ENCODE measurements at places on chromosomes 2 and 18.
A peak's percentile ranks its signal among the peaks of the same experiment; 100 is the strongest.

DNA sequence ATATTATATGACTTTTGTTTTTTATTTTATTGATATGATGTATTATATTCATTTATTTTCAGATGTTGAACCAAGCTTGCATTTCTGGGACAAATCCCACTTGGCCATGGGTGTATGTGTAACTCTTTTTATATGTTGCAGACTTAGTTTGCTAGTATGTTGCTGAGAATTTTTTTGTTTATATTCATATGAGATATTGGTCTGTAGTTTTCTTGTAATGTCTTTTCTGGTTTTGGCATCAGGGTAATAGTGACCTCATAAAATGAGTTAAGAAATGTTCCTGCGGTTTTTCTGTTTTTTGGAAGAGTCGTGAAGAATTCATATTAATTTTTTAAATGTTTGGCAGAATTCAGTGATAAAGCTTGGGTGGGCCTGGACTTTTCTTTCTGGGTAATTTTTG lies 88.7 kb downstream of the ASB1 start:
- DNase-seq: no peak
- H3K27me3 ChIP-seq: no peaks in the 10 kb centered on the region
- H3K4me3 ChIP-seq: no peak overlapping the region
- no peaks in the 10 kb centered on the region for H3K4me1 ChIP-seq
- H3K36me3 ChIP-seq: peaks cover 26% of the 10 kb centered on the region

- H3K4me3 ChIP-seq: peak overlapping the region; percentile 76
- H3K27me3 ChIP-seq: peaks cover 42% of the 10 kb centered on the region
- DNase-seq: peak; percentile 62
- no peaks in the 10 kb centered on the region for H3K36me3 ChIP-seq
- no peak overlapping the region for H3K27ac ChIP-seq
- peaks cover 2% of the 10 kb centered on the region for H3K4me1 ChIP-seq
These were observed 369.1 kb downstream of the MTX2 start for GRCh38 chr2:176638167-176639015.

DNA sequence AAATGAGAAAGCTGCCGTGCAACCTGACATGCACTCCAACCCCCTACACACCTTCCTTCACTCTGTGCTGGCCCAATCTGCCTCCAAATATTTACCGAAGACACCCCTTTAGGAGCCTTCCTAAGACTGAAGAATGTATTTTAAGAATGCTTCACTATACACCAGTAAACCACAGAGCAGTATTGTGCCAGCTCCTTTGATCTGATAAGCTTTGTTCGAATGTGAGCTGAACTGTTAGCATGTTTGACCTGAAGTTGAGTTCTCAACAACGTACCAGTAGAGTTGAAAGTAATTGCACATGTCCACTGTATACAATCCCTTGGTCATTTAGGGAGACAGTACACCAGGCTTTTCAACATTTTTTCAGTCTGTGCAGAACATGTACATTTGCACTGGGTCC lies 259.2 kb downstream of the TGIF1 start:
- H3K4me1 ChIP-seq: peaks cover 2% of the 10 kb centered on the region
- no peak overlapping the region for H3K27ac ChIP-seq
- no peak overlapping the region for H3K4me3 ChIP-seq
- H3K27me3 ChIP-seq: peaks cover 6% of the 10 kb centered on the region

DNA sequence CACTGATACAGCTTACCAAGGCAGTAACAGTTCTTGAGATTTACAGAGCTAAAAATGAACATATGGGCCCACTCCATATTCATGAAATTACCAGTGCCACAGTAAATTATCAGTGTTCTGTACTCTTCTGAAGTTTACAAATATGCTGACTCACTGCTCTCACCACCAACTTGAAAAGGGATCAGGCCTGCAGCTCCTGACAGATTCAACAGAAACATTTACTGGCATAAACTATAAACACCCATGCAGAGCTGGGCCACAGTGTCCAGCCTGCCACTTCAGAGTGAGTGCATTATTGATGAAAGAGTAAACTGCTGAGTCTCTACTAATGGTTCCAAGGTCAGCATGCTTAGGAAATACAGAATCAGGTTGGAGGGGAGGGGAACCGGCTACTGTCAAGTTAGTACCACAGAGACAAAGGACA lies 83.1 kb downstream of the FARSB start:
- H3K4me3 ChIP-seq: no peak overlapping the region
- H3K36me3 ChIP-seq: no peaks in the 10 kb centered on the region
- no peak for DNase-seq
- no peaks in the 10 kb centered on the region for H3K27me3 ChIP-seq
- H3K4me1 ChIP-seq: peaks cover 9% of the 10 kb centered on the region

GRCh38 chr2:176099728-176100546 lies at the start of gene HOXD12:
HOXD12 (plus strand) TSS chr2:176099795; CDS start chr2:176099802, 7 bp downstream.
- H3K4me1 ChIP-seq: peaks cover 30% of the 10 kb centered on the region
- peaks cover 8% of the 10 kb centered on the region for H3K36me3 ChIP-seq
- DNase-seq: no peak

DNA sequence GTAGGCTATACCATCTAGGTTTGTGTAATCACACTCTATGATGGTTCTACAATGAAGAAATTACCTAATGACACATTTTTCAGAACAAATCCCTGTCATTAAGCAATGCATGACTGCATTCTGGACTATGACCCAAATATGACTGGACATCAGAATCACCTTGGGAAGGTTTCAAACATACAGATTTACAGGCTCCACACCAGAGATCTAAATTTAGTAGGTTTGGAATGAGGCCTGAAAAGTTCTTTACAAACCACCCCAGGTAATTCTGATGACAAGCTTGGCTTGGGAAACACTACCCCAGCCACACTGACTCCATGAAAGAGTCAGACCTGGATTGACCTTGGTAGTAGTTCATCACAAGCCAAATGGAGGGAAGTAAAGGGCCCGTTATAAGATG lies 52.2 kb upstream of the NFE2L2 start:
- H3K27ac ChIP-seq: no peak overlapping the region
- no peaks in the 10 kb centered on the region for H3K36me3 ChIP-seq
- H3K4me1 ChIP-seq: peaks cover 13% of the 10 kb centered on the region
- no peak overlapping the region for H3K4me3 ChIP-seq
- no peak for DNase-seq
- no peaks in the 10 kb centered on the region for H3K27me3 ChIP-seq

DNA sequence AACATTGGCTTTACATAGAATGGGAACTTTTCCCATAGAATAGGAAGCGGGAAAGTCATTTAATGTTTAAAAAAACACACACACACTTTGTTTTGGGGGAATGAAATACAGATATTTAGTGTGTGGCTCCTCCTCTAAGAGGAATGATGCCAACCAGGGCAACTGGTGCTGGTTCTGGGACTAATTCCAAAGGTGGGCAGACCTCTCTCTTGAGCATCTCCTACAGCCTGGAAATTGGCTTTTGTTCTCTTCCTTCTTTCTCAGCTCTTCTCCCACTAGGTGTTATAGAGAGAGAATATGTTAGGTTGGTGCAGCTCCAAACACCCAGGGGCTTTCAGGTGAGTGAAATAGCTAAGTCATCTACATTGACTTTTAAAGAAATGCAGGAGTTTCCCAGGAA lies 190.1 kb downstream of the RAD51AP2 start:
- H3K27me3 ChIP-seq: no peaks in the 10 kb centered on the region
- H3K4me3 ChIP-seq: no peak overlapping the region

GRCh38 chr2:239339726-239340601 lies 60.9 kb downstream of the HDAC4 start:
- H3K4me3 ChIP-seq: peak overlapping the region; percentile 16
- H3K27ac ChIP-seq: peak overlapping the region; percentile 81

GRCh38 chr2:216285701-216286100 lies 86.6 kb downstream of the MARCHF4 start:
- peaks cover 3% of the 10 kb centered on the region for H3K4me1 ChIP-seq
- no peak overlapping the region for H3K4me3 ChIP-seq
- no peak for DNase-seq
- H3K27me3 ChIP-seq: no peaks in the 10 kb centered on the region
- H3K36me3 ChIP-seq: no peaks in the 10 kb centered on the region

- peak overlapping the region; percentile 75 for H3K4me3 ChIP-seq
- peaks cover 31% of the 10 kb centered on the region for H3K4me1 ChIP-seq
- DNase-seq: no peak
- peak overlapping the region; percentile 79 for H3K27ac ChIP-seq
- H3K27me3 ChIP-seq: no peaks in the 10 kb centered on the region
These were observed 484 bp downstream of the ABCB6 start for GRCh38 chr2:219218217-219218731.

DNA sequence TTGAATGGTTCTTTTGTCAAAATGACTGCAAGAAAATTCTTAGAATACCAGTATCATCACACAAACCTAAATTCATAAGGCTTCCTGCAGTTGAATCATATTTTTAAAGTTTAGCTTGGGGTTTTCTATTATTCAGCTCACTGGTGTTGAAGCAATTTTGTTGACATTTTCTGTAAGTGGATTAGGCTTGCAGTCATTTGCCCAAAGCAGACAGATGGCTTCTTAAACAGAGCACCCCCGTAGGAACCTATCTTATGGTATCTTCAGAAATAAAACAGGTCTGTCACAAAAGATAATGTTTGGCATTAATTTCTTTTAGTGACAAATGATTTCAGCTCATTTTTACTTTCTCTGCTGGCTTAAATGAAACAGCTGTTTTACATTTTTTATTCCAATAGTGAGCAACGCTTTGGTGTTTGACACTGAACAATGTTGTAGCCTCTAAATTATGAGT lies 331.1 kb downstream of the PLCL1 start:
- DNase-seq: no peak
- no peak overlapping the region for H3K27ac ChIP-seq
- H3K4me1 ChIP-seq: no peaks in the 10 kb centered on the region
- H3K4me3 ChIP-seq: no peak overlapping the region
- no peaks in the 10 kb centered on the region for H3K27me3 ChIP-seq
- H3K36me3 ChIP-seq: peaks cover 18% of the 10 kb centered on the region

DNA sequence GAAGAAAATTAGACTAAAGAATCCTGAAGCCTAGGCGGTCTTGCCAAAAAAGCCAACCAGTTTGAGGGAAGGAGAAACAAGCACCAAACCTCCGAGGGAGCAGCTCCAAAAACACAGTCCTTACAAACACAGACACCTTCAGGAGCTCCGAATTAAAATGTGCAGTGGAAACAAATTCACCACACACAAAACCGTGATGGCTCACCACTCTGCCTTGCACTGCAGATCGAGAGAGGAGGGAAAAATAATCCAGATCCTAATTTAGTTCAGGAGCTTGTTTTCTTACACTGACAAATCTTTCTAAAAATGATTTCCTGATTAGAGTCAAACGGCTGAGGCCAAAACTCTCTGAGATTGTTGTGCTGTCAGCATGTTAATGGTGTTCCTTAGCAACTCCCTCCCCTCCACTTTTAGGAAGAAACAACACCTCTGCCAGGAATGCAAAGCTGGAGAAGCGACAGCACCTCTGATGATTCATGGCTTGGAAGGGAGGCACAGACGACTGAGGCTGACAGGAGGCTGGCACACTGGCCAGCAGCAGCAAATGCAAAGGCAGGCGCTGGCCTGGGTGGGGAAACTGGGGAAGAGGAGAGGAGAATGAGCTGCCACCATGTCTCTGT lies 249.4 kb upstream of the KLHL29 start:
- no peak overlapping the region for H3K4me3 ChIP-seq
- H3K4me1 ChIP-seq: no peaks in the 10 kb centered on the region
- no peak for DNase-seq
- H3K36me3 ChIP-seq: no peaks in the 10 kb centered on the region
- no peak overlapping the region for H3K27ac ChIP-seq

DNA sequence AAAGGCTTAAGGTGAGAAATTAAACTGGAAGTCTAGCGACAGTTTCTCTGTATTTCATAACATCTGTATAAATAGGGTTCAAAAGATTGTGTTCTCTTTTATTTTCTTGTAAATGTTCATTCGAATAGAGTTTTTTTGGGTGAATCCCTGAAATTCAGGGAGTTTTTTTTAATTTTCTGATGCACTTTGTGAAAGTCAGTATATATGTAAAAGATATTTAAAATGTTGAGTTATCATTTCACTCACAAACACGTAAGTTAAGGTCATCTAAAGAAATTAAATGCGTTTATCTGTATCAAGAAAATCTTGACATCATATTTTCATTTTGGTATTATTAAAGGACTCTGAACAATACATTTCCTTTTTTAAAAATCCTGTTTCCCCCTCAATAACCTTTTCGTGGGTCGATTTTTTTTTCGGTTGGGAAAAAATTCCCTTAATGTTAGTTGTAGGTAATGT lies 3.4 kb downstream of the SP9 start:
- DNase-seq: no peak
- peaks cover 6% of the 10 kb centered on the region for H3K36me3 ChIP-seq
- H3K4me3 ChIP-seq: no peak overlapping the region
- H3K27me3 ChIP-seq: peaks cover 35% of the 10 kb centered on the region
- H3K4me1 ChIP-seq: peaks cover 48% of the 10 kb centered on the region

GRCh38 chr2:172516299-172516698 lies 39.6 kb upstream of the PDK1 start:
- peaks cover 41% of the 10 kb centered on the region for H3K36me3 ChIP-seq
- no peak for DNase-seq
- no peaks in the 10 kb centered on the region for H3K27me3 ChIP-seq
- peaks cover 23% of the 10 kb centered on the region for H3K4me1 ChIP-seq
- no peak overlapping the region for H3K4me3 ChIP-seq
- no peak overlapping the region for H3K27ac ChIP-seq

- peaks cover 8% of the 10 kb centered on the region for H3K4me1 ChIP-seq
- no peak overlapping the region for H3K4me3 ChIP-seq
- no peaks in the 10 kb centered on the region for H3K36me3 ChIP-seq
- no peak for DNase-seq
- H3K27me3 ChIP-seq: peaks cover 9% of the 10 kb centered on the region
- H3K27ac ChIP-seq: no peak overlapping the region
These were observed 4.4 kb downstream of the IL1B start for GRCh38 chr2:112831946-112832840.
